ENCODE measurements at places on chromosomes 16 and 17.

- DNase-seq: no peak
Observed at GRCh38 chr17:55437159-55437605, 15.5 kb upstream of the MMD start.

DNA sequence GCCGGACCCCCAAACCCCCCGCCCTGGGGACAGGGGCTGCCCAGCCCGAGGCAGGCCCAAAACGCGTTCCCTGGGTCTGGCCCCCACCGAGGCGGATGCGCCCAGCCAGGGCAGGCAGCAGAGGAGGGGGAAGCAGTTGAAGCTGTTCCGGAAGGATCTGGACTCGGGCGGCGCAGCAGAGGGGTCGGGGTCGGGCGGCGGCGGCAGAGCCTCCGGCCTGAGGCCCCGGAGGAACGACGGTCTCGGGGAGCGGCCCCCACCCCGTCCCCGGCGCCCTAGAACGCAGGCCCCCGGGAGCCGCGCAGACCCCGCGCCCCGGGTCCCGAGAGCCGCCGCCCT is 22.9 kb upstream of the ZFPM1 start:
- no peak for DNase-seq

GRCh38 chr17:35998018-35998545 is 3.3 kb downstream of the CCL15 start:
- no peak for DNase-seq

DNA sequence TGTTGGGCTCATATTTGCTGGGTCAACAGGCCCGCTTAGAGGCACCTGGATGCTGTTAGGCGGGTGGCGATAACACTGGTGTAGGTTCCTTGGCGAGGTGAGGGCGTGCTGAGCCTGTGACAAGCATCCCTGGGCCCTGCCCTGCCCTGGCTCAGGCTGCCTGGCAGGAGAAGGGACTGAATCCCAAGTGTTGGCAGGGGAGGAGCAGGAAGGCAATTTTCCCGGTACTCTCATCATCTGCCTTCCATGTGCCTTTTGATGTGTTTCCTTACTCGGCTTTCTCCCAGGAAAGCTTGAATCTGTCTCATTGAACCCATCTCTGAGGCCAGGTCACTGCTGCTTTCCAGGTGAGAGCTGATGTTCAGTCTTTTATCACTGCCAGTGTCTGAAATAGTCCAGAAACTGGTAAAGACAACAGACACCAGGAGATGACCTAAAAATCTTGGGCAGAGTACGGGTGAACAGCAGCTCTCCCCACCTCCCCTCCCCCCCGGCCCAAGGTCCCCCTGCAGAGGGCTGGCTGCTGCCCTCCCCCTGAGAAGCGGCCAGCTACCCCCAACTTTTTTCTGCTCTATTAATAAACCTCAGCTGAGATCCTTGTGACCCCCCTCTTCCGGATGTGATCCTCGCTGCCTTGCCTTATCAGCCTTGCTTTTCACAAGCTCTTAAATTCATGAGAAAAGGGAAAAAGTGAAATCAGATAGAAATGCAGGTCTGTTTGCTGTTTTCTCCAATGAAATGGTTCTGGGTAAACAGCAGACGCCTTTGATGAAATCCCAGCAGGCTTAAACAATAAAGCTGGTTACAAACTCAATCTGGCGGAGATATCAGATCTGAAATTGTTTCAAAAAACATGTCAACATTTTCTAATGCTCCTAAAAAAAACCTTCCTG is 29.0 kb downstream of the RTN4RL1 start:
- no peak for DNase-seq

DNA sequence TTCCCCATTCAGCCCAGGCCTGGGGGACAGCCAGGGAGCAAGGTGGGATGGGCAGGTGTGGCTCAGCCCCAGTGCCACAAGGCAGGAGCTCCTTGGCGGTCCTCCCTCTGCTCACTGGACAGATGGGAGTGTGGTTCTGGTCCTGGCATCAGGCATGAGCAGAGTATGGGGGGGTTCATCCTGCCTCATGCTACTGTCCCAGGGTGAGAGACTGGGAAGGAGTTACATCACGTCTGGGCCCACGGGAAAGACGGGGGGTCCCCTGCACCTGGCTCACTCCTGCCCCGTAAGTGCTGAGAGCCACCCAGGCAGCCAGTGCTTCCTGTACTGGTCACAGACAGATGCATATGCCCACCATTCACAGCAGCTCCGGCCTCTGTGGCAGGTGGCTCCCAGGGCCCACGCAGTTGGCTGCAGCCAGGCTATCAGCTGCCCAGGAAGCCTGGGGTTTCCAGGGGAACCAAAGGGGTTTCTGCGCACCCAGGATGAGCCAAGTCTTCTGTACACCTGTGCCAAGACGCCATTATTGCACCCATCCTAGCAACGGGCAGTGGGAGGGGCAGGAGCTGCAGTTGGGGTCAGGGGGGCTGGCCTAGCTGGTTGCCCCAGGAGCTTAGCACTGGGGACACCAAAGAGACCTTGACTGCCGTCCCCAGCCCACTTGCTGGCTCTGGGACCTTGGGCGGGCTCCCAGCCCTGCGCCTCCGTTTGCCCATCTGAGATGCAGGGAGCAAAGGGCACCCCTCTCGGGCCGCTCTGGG is 1.9 kb downstream of the BAIAP3 start:
- DNase-seq: no peak

GRCh38 chr16:14652726-14653125 is 20.0 kb downstream of the BFAR start:
- no peak for DNase-seq

GRCh38 chr17:27310565-27311110 is 16.7 kb downstream of the WSB1 start:
- no peak for DNase-seq

DNA sequence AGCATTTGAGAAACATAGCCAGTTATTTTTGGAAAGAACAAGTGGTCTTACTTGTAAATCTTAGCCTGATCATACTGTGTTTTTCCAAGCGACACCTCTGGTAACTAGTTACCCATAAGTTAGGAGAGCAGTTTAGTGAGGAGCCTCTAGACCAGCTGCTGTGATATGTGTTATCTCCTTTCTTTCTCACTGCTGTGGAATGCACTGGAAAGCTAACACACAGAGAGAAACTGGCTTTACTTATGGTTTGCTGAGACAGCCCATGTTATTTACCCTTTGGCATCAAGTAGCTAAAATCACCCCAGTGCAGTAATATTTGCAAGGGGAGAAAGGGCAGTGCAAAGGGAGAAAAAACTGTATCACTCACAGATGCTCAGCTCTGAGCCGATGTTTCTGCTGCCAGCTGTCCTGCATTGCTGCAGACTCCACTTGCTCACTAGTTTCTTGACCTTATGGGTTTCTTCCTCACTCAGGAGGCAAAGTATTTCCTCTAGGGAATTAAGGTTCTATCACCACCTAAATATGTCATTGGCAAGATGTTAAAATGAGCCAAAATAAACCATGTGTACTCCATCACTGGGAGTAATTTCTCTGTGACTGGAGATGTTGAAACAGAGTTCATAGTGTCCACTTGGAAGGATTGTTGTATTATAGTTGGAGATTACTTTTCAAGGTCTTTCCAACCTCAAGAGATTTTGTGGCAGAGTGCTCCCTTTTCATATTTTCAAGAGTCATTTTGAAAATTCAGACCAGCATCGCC is 2.3 kb downstream of the RBFOX1 start:
- DNase-seq: no peak

DNA sequence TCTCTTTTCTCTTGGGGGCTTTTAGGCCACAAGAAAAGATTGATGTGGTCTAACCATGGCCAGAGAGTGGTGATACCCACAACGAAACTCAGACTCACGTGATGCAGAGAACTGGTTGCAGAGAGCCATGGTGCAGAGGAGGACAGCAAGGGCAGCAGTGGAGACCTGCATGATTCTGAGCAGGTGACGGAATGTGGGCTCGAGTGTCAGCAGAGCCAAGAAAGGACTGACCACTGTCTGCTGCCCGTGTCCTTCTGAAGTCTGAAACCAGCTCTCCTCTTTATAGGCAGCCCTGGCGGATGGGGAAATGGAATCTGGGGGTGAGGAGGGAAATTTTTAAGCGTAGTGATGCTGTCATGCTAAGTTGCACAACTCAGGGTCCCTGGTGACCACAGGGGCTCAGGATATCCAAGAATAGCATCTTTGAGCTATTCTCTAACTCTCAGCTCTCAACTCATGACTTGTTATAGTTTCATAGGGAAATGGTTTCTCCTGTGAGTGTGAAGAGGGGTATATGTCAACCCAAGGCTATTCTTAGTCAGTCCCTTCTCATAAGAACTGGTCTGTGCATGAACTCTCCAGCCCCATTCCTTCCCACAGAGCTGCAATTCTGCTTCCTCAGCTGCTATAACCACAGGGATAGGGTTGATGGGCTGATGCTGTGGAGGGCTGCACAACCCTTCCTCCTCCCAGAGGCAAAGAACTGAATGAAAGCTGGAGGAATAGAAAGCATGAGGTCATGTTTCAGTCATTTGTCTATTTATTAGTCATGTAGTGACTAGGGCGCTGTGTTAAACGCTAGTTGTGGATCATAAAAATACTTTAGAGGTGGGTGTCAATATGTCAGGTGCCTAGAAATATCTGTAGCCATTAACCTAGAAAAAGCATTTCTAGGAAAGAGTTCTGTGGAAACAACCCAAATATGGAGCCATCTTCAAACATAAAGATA is at the start of gene CCL3:
CCL3 (minus strand) TSS at position 256 of the 949 bp plus-strand sequence; CDS start at position 171, 85 bp downstream.
- no peak for DNase-seq

GRCh38 chr17:44002141-44002848 is 2.1 kb upstream of the NAGS start:
- peak; percentile 91 for DNase-seq

DNA sequence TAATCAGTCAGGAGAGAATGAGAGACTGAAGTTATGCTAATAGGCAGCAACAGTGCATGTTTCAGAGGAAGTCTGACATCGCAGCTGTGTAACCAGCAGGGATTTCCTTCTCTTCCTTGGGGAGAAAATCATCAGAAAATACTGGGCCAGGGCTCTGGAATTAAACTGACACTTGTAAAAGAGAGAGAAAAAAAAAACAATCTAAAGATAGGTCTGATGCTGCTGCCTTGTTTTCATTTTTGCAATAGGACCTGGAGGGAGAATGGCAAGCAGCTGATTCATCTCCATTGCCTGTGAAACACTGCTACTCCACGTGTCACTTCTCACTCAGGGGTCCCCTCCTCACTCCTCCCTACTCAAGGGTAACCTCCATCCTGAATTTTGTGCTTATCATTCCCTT is 17.7 kb upstream of the CORO6 start:
- peak; percentile 46 for DNase-seq

GRCh38 chr17:8557176-8557806 is 73.2 kb downstream of the MYH10 start:
- no peak for DNase-seq

DNA sequence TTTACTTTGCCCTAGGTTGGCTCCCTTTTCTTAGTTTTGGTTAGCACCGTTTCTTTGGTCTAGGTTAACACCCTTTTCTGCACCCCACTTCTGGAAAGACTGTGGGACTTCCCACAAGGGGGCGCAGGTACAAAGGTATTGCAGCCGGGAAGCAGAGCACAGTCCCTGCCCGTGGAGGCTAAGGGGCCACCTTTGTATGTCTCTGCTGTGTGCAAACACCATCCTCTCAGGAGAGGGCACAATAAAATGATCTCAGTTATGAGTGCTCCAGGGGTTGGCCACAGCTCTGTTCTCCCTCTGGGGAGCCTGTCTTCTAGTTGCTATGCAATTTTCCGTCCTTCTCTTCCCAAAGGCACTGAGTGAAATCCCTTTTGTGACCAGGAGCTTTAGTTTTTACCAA is 28.4 kb upstream of the TMC5 start:
- no peak for DNase-seq

DNA sequence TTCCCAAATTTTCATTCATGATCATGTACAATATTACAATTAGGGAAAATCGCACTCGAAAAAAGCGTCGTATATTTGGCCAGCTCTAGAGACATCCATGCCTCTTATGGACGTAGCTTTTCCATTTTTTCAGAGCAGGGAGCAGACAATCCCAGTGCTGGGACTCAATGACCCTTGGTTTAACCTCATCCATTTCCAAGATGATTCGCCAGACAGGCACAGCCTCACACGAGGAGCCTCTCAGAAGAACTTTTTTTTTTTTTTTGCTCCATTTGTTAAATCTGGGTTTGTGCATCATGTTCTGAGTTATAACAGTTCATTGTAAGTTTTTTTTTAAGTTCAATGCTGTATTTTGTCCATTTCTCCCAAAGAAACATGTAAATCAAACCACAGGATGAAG is 92.1 kb downstream of the ZDHHC7 start:
- DNase-seq: no peak

DNA sequence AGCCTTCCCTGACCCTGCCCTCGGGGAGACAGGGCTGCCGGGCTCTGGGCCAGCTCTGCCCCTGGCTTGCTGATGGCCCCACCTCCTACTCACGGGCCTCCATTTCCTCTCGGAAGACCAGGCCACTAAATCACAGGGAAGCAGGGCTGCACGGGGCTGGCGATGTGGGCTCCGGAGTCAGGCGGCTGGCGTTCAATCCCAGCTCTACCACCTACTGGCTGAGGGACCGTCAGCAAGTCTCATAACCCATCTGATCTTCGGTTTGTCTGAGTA is 113.4 kb downstream of the AMFR start:
- no peak for DNase-seq

DNA sequence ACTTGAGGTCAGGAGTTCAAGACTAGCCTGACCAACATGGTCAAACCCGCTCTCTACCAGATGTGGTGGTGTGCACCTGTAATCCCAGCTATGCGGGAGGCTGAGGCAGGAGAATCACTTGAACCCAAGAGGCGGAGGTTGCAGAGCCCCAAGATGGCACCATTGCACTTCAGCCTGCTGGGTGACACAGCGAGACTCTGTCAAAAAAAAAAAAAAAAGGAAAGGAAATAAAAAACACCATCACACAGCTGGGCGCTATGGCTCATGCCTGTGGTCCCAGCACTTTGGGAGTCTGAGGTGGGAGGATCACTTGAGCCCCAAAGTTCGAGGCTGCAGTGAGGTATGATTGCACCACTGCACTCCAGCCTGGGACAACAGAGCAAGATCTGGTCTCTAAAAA is 13.3 kb upstream of the SBK1 start:
- no peak for DNase-seq

GRCh38 chr17:75619506-75620431 is 13.5 kb upstream of the SMIM5 start:
- peak; percentile 38 for DNase-seq

- DNase-seq: no peak
Observed at GRCh38 chr17:1402262-1402586, 2.2 kb upstream of the YWHAE start.

DNA sequence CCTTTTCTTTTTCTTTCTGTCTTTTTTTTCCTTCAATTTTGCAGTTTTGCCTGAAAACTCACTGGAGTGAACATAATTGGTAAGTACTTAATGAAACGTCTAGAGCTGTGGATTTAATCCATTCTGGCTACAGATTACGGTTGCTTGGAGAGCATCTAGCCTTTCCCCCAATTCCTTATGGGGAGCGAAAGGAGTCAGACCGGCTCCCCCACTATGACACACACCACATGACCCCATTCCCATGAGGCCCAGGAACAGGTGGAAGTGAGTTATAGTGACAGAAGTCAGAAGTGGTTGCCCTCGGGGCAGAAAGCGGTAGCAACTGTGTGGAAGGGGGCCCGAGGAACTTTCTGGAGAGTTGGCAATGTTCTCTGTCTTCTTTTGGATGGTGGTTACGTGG is 41.2 kb downstream of the EMP2 start:
- DNase-seq: no peak

- peak; percentile 74 for DNase-seq
Observed at GRCh38 chr16:51919736-51920135, 627.2 kb downstream of the TOX3 start.
